Inflammatory macrophage (primary cell): ENCODE measurements at places on chromosomes 6 and 20.
A peak's percentile ranks its signal among the peaks of the same experiment; 100 is the strongest.

- DNase-seq: no peak
These were observed 41.3 kb upstream of the SNAP25 start for GRCh38 chr20:10177326-10177725.

GRCh38 chr6:56862415-56863175 is 92.3 kb upstream of the BEND6 start:
- no peak for DNase-seq

DNA sequence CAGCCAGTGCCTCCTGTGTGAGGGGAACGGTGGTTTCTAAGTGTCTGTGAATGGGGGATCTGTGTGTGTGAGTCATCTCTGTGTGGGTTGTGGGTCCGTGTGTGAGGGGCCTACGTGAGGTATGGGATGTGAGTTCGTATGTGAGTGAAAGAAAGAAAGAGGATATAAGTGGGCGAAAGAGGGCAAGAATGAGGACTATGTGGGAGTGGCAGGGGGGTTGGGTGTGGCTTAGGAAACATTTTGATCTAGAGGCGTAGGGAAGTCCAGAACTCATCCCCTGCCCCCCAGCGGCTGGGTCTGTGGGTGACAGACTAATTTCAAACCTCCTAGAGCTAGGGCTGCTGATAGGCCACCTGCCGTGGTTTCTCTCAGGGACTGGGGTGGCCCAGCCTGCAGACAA is 35.5 kb downstream of the DHX35 start:
- DNase-seq: no peak

DNA sequence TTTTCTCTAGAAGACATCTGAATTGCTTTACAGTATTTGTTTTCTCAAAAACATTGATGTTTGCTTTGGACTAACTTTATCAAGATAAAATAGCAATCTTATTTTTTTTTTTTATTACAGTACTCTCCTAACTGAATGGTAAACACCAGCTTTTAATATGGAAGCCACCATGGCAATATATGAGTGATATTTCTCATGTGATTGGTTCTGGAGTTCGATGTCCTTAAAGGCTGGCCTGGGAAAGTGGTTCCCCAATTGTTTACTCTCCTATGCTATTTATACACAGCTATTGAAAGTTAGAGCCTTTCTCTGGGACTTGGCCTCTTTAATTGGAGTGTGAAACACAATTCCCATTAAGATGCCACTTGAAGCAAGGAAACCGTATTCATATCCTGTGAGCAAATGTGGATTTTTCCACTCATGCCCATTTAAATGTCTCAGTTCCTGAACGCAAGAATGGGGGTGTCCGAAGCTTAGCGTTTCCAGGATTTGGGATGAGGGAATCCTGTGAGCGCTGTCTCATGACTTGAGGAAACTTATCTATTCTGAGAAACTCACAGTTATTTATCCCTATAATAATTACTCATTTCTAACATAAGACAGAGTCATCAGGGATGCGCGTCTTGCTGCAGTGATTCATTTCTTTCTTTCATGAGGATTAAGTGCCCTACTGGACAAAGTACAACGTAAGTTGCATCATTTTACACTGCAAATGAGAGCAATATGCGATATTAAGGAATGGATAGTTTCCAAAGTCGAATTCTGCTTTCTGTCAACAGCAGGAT is 143.3 kb upstream of the PREP start:
- DNase-seq: no peak

DNA sequence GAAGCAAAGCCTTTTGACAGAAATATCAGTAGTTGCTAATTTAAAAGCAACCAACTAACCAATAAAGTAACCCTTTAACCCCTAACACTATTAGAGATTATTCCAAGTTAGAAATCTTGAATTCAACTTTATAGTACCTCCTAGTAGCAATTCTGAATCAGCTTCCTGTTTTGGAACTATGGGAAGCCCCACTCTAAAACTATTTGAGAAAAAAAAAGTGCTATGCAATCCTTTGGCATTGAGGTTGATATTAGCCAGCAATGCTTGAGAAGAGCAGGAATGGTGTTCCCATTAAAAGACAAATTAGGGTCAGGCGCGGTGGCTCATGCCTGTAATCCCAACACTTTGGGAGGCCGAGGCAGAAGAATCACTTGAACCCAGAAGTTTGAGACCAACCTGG is 306.2 kb upstream of the ZFP64 start:
- DNase-seq: no peak

DNA sequence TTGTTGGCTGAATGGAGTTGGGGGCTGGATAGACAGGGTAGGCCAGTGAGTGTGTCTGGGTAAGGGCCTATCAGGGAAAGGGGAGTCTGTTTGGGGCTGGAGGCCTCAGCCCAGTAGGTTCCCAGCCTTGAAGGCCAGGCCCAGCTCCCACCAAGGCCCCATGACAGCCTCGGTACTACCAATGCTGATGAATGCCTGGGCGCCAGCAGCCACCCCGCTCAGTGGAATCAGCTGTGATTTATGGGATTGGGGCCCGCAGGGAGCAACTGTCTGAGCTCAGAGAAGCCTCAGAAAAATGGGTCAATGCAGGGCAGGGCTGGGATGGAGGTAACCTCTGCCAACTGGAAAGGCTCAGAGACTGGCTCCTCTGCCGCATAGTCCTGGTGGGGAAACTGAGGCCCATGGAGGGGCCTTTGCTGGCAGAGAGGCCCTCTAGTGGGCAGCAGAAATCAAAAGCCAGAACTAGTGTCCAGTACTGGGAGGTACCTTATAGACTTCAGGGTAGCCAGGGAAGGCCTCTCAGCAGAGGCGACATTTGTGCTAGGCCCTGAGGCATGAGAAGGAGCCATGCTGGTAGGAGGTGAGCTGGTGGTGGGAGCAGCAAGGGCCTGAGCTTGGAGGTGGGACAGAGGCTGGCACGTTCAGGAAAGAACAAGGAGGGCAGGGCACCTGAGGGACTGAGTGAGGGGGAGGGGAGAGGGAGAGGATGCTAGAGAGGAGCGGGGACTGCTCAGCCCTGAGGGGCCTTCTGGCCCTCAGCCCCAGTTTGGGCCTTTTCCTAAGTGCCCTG is 36.4 kb downstream of the DLGAP4 start:
- DNase-seq: no peak

GRCh38 chr20:22379472-22379871 is 204.9 kb downstream of the FOXA2 start:
- DNase-seq: no peak

DNA sequence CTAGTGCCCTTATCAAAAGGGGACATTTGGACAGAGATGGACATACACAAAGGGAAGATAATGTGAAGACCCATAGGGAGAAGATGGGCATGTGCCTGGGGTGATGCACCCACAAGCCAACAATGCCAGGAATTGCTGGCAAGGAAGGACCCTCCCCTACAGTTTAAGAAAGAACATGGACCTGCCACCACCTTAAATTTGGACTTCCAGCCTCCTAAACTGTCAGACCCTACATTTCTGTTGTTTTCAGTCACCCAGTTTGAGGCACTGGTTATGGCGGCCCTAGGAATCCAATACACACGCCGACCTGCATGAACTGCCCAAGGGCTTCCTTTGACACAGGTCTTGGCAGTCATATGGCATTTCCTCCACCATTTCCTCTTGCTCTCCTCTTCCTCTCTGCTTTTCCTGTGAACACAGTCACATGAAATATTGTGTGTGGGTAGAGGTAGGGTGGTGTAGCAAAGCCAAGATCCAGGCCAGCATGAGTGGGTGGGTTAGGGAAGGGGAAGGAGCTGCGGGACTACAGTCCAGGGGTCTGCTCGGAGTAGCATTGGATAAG is 115.6 kb downstream of the ZDHHC14 start:
- DNase-seq: no peak

DNA sequence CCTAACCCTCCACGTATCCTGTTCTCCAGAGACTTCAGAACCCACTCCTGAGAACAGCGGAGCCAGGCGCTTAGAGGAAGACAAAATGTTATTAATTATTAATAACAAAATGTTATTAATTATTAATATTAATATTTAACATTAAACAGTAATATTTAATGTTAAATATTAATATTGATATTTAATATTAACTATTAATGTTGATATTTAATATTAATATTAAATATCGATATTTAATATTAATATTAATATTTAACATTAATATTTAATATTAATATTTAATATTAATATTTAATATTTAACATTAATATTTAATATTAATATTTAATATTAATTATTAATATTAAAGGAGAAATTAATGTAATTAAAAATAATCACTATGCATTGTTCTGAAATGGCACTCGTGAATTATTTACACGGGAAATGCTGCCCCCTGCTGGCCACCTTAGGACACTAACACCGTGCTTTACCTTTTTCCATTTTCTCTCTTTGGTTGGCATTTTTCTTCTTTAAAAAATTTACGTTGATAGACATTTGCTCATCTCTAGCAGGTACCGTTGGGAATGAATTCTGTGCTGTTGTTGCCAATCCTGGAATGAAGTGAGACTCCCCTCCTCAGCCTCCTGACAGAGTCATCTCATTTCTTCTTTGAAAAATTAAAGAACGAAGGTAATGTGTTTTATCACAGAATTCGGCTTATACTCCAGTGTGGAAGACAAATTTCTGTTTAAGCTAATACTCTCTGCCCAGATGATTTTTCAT is 7.5 kb upstream of the GGTLC1 start:
- peak; percentile 23 for DNase-seq

GRCh38 chr6:56643379-56644089 is 845 bp upstream of the DST start:
- DNase-seq: no peak

GRCh38 chr6:71665931-71666330 is 220.4 kb upstream of the RIMS1 start:
- DNase-seq: no peak

- peak; percentile 17 for DNase-seq
These were observed 69.7 kb downstream of the DLL1 start for GRCh38 chr6:170221052-170221752.

GRCh38 chr6:32175711-32176475 is at the start of gene AGPAT1:
AGPAT1 (minus strand) TSS chr6:32176084; CDS start chr6:32171496, 4,588 bp downstream.
- DNase-seq: peak; percentile 96
